ENCODE measurements at places on chromosomes 16 and 17.

DNA sequence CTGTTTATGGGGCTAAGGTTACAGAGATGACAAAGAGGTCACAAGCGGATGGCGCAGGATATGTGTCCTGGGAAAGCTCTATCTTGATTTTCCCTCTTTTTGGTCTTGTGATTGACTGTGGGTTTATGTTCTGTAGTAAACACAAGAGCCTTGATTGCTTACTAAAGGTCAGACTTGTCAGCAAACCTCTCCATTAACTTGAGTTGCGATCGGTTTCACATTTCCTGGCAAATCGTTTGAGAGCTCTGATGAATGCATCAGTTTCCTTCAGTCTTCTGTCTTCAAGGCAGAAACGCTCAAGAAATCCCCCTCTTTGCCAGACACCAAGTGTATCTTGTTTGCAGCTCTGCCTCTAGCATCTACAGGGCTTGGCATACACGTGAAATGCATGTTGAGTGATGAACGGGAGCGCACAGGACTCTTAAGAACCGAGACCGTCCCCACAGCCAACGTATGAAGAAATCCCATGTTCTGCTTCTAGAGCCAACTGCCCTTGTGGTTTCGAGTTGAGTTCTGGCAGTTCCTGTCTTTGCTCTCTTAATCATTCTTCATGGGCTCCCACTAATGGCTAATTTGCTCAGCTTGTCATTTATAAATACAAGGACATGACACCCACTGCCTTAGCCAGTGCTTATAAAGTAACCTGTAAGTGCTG lies 143.3 kb downstream of the PITPNC1 start:
- H3K36me3 ChIP-seq, result peaks cover 8% of the 10 kb centered on the region
- H3K27ac ChIP-seq, result peak overlapping the region; percentile 68
- H3K4me3 ChIP-seq, result peak overlapping the region; percentile 28
- no peak for DNase-seq

DNA sequence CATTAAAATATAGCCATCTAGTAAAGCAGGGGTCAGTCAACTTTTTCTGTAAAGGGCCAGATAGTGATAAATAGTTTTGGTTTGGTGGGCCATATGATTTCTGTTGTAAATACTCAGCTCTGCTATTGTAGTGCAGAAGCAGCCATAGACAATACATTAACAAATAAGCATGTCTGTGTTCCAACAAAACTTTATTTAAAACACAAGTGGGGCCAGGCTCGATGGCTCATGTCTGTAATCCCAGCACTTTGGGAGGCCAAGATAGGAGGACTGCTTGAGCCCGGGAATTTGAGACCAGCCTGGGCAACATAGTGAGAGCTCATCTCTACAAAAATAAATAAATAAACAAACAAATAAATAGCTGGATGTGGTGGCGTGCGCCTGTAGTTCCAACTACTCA lies 60.8 kb upstream of the TANC2 start:
- DNase-seq, result no peak
- no peak overlapping the region for H3K4me3 ChIP-seq
- H3K27ac ChIP-seq, result no peak overlapping the region
- no peaks in the 10 kb centered on the region for H3K4me1 ChIP-seq
- peaks cover 37% of the 10 kb centered on the region for H3K27me3 ChIP-seq

DNA sequence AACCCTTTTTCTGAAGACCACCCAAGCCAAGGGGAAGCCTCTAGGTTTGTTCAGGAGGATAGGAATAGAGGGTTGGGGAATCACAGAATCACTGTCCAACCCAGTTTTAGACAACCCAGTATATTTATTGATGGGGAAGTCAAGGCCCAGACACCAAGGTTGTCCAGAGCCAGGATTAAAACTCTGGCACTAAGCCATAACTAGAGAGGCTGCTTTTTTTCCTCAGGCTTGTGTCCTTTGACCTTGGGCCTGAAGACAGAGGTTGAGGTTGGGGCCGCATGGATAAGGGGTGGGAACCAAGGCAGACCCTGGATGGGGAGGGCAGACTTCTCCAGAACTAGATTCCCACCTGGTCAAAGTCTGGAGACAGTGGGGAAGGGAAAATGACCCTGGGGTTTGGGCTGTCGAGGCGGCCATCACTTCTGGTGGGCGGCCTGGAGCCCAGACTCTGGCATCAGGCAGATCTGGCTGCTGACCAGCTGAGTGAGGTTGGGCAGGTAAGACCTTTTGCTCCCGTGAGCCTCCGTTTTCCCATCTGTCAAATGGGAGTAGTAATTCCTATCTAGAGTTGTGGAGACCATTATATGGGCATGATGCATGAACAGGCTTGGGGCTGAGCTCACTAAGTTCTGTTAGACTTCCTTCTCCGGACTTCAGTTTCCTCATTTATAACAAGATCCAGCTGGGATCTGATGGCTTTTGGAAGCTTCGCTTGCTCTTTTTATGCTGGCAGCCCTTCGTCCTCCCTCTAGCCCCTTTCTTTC lies 17.9 kb downstream of the IGFBP4 start:
- DNase-seq, result no peak
- H3K4me3 ChIP-seq, result no peak overlapping the region
- H3K27ac ChIP-seq, result no peak overlapping the region
- H3K36me3 ChIP-seq, result no peaks in the 10 kb centered on the region

GRCh38 chr17:60077672-60078519 lies 825 bp downstream of the HEATR6 start:
- no peak for DNase-seq
- peak overlapping the region; percentile 96 for H3K4me3 ChIP-seq
- no peaks in the 10 kb centered on the region for H3K27me3 ChIP-seq
- H3K4me1 ChIP-seq, result peaks cover 19% of the 10 kb centered on the region
- peaks cover 19% of the 10 kb centered on the region for H3K36me3 ChIP-seq
- H3K27ac ChIP-seq, result peak overlapping the region; percentile 88

DNA sequence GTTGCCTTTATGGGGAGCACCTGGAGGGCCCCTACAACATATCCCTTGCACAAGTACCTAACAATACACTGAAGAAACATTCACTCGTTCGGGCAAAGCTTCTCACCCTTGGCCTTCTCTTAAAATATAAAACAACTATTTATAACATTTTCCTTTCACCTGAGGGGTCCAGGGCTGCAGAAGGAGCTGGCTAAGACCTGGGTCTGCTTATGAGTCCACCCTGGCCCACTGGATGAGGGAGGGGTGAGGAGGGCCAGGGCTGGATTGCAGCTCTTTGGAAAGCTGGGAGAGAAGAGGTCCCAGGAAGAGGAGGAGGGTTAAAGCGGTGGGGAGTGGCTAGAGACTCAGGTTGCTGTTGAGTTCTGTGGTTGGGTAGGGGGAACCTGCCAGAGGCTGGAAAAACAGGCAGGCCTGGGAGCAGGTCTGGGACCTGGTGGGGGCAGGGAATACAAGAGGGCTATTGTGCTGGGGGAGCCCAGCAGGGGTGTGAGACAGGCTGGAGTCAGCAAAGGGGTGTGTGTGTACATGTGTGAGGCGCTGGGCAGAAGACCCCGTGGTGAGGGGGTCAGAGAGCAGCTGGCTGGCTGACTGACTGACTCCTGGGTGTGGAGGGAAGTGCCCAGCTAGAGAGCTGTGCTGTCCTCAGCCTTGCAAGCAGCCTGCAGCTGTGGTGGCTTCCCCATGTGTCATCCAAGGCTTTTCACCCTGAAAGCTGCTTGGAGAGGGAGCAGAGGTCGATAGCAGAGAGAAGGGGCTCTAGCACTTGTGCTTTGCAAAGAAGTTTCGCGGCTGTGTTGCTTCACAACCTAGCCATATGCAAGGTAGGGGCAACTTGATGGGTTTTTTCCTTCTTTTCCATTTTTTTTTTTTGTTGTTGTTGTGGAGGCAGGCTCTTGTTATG lies 10.2 kb upstream of the MRC2 start:
- no peak overlapping the region for H3K4me3 ChIP-seq
- H3K27ac ChIP-seq, result no peak overlapping the region
- no peak for DNase-seq
- peaks cover 5% of the 10 kb centered on the region for H3K4me1 ChIP-seq
- peaks cover 29% of the 10 kb centered on the region for H3K36me3 ChIP-seq

DNA sequence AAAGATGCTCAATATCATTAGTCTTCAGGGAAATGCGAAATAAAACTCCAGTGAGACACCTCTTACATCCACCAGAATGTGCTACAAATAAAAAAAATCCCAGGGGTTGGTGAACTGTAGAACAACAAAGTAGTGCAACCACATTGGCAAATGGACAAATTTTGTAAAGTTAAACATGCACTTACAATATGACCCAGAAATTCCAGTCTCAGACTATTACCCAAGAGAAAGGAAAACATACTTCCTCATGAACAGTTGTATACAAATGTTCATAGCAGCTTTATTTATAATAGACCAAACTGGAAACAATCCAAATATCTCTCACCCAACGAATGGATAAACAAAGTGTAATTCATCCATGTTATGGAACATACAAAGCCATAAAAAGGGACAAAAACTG lies 239.5 kb downstream of the ABCC12 start:
- peaks cover 25% of the 10 kb centered on the region for H3K27me3 ChIP-seq
- no peak overlapping the region for H3K4me3 ChIP-seq
- no peak overlapping the region for H3K27ac ChIP-seq
- DNase-seq, result no peak

Measured in central memory CD8-positive, alpha-beta T cell (primary cell).